ENCODE measurements at places on chromosomes 3 and 15.

DNA sequence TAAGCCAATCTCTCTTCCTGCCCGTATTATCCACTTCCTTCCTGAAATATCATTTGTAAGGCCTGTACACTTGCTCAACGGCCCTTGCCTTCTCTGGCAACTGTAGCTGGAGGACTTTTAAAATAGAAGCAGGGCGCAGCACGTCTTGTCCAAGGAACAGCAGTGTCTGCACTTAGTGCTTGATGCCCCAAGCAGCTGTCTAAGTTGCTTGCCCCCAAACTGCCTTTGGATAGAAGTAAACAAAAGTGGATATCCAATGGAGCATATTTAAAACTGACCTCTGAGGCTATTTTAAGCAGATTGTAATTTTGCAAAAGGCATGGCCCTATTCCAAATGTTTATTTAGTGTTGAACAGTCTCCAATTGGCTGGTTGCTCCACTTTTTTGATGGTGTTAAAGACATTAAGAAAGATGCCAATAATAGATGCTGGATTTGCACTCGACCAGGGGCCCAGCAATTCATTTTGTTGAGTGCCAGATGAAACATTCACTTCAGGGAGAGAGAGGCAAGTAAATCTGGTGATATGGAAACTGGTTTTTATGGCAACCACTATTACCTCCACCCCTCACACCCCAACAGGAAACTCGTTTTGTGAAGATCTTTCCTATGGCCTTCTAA is 526.8 kb upstream of the TBL1XR1 start:
- no peak for DNase-seq

GRCh38 chr3:46031269-46031668 is 4.0 kb upstream of the XCR1 start:
- DNase-seq: no peak

- no peak for DNase-seq
Measured at GRCh38 chr15:34993412-34993811, 5.3 kb upstream of the ZNF770 start.

- DNase-seq: no peak
Measured at GRCh38 chr15:58139276-58139988, 1.3 kb downstream of the AQP9 start.

GRCh38 chr3:186097663-186098451 is 11.0 kb downstream of the ETV5 start:
- DNase-seq: peak; percentile 48

- DNase-seq: no peak
Measured at GRCh38 chr3:52484680-52485461, 10.3 kb upstream of the STAB1 start.

DNA sequence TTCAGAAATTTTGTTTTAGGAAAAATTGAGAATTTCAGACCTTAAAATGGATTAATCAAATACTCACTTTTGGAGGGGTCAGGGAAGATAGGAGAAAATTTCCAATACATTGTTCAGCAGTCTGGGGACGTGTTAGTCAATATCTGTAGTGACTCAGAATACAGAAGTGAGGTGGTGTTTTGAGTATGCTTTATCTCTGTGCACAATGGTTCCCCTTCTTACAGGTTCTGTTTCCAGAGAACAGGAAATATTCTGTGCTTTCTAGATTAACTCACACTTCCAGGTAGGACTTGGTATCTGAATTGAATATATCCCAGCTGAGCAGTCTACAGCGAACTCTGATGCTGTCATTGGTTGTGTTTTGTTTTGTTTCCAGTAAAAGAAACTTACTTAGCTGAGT is 30.7 kb upstream of the CCDC54 start:
- no peak for DNase-seq

DNA sequence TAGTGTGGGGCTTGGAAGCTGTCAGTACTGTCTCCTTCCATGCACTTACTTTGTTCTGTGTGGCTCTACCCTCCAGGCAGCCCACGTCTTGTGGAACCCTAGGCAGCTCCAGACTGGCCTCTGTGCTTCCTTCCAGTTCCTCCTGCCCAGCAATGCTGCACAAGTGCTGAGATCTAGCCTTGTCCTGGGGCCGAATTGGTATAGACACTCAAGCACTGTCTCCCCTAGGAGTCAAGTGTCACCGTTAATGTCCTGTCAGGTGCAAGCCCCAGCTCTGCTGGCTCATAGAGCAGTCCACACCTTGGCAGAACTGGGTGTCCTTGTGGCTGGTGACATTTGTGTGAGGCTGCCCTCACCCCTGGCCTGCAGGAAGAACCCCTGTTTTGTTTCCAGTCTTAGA is 130.1 kb downstream of the EEFSEC start:
- DNase-seq: no peak

DNA sequence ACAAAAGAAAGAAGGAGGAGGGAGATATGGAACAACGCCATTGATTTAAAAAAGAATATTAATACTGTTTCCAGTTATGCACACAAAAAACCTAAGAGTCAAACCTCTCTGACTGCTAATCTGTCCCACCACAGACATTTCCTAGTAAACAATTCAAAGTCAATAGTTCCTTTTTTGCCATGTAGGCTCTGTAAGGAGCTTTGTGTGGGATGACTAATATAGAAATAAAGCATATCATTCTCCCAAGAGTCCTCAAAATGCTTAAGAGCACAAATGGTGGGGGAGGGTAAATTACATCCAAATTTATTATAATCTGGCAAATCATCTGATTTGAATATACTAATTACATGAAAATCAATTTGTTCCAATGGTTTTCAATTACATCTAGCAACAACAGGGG is 155.9 kb upstream of the CNTN4 start:
- no peak for DNase-seq

DNA sequence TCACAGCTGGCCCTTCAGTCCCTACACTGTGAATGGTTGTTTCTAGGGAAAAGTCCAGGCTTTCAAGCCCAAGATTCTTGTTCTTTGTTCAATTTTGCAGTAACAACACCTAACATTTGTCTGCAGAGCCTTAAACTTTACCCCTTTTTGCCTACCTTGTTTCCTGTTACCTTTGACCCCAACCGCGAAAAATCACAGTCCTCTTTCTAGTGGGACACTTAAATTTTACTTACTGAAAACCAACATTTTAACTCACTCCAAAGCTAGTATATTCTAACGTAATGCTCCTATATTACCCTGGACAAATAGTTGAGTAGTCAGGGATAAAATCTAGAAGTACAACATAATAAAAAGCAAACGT is 649 bp upstream of the PIK3CB start:
- no peak for DNase-seq

- peak; percentile 60 for DNase-seq
Measured at GRCh38 chr15:85730001-85730820, 64.5 kb downstream of the KLHL25 start.

DNA sequence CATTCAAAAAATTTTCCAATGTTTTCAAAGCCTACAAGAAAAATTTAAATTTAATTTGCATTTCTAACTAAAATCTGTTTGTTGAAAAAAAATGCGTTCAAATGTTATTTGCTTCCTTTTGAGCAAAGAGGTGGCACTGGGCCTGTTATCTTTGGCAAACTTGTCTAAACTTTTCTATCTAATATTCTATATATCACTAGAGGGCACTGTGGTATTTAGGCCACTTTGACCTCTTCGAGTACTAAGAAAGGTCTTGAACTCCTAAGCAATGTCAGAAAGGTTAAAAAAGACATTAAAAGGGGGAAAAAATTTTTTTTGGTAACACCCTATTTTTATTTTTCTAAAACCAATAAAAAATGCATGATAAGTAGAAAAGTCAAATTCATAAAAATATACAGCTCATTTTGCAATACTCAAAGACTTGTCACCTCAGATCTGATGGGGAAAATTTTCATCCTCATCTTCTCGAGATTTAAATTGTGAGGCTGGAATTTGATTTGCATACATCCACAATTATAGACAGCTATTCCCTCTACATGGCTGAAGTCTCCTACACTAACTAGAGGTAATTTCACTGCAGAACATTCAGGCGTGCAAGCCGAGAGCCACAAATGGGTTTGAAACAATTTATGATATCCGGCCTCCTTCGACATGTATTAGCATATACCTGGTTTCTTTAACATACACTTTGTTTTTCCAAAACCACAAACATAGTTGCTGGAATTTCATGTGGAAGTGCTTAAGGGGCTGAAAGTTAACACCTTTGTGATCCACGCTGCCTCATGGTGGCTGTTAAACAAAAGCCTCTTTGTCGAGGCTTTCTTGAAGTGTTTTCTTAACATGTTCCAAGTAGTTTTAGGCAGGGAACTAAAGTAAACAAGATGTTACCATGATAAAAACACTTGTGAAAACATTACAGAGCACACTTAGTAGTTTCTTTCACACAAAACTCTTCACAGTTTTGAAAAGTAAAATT is 576.4 kb downstream of the FOXP1 start:
- DNase-seq: peak; percentile 18

- DNase-seq: peak; percentile 84
Measured at GRCh38 chr3:156826144-156826895, at the start of gene LEKR1. Gene LEKR1 (plus strand): TSS chr3:156826353. CDS start chr3:156829330, 2,977 bp downstream.

DNA sequence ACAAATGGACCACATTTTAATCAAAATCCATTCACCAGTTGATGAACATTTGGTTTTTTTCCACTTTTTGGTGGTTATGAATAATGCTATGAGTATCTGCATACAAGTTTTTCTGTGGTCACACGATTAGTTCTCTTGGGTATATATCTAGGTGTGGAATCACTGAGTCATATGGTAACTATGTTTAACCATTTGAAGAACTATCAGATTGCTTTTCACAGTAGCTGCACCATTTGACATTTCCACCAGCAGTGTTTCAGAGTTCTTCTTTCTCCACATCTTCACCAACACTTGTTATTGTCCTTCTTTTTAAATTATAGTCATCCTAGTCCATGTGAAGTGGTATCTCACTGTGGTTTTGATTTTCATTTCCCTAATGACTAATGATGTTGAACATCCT is 33.3 kb upstream of the ATG7 start:
- no peak for DNase-seq

GRCh38 chr3:144770281-144770680 is 798.7 kb downstream of the DIPK2A start:
- no peak for DNase-seq

DNA sequence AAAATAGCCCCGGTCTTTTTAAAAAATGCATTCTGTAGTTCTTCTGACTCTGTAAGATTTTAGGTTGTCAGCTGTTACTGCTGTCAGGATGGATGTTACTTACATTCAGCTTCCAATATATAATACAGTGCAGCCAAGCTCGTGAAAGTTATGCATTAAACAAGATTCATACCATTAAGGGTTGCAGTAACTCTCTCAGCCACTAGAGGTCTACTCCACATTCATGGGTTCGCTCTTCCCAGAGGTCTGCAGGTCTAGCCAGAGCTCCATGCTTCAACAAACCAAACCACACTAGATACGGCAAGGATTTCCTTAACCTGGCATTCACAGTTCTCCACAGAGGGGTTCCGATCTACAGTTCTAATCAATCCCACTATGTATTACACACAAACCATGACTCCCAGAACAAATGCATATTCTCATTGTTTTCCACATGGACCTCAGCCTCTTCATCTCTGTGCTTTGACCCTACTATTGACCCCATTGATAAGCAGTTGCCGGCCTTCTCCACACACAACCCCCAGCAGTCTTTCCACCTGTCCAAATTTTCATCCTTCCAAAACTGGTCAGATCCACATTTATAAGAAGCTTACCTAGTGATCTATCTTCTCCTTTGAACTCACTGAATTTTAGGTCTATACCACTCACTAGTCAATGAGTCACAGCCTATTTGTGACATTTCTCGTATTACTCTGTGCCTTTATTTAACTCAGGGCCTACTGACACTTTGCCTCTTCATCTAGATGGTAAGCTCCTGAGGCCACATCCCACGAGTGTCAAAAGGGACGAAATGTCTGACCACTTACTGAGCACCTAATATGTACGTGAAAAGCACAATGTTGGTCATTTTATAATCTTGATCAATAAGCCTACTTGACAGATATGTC is 33.7 kb downstream of the RORA start:
- DNase-seq: peak; percentile 25

- no peak for DNase-seq
Measured at GRCh38 chr3:196968233-196969133, at the start of gene PIGZ. Gene PIGZ (minus strand): TSS chr3:196968833. CDS start chr3:196952031, 16,802 bp downstream.

GRCh38 chr3:170171563-170171962 is 10.0 kb downstream of the PHC3 start:
- no peak for DNase-seq

DNA sequence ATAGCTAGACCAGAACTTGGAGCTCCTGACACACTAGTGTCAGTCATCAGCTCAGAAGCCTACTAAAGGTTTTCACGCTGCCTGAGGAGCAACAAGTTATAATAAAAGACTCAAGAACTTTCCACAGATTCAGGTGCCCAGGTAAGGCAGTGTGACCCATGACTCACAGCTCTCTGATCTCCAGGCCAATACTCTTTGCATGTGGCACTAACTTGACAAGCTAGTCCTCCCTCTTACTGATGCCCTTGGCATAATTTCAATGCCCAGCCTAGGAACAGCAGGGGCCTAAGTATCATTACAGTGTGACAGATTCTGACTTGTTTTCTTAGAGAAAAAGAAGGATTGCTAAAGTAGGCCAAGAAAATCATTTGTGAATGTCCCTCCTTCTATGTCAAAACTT is 38.4 kb downstream of the MEIS2 start:
- no peak for DNase-seq

DNA sequence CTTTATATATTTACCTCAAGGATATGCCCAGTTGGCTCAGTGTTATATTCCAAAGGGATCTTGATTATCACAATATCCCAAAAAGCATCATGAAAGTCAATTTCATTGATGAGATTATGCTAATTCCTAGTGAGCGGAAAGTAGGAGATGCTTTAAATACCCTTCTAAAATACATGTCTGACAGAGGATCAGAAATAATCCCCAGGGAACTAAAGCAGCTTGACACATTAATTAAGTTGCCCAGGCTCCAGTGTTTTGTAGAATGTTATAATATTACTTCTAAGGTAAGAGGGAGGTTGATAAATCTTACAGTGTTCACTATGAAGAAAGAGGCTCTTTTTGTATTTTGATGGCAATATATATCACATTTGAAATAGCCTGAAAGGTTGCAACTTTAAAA is 767.5 kb upstream of the ROBO1 start:
- no peak for DNase-seq

DNA sequence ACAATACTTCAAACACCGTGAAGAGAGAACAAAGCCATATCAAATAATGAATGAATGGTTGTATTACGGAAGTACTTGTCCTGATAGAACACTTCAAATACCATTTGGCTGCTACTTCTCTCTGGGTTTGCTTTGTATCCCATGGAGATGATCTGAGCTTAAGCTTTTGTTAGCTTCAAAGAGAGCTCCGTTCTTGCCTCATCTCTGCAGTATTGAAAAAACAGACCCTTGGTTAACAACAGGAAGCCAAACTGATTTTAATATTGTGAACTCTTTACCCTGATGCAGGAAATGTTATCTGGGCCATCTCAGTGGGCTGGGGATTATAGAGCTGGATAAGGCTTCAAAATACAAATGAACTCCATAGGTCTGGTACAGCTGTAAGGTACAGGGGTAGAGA is 101.0 kb downstream of the CHL1 start:
- DNase-seq: no peak

- DNase-seq: no peak
Measured at GRCh38 chr3:160758929-160759577, 3.0 kb downstream of the PPM1L start.

GRCh38 chr15:43808960-43809678 is 8.7 kb downstream of the HYPK start:
- DNase-seq: no peak

- DNase-seq: peak; percentile 33
Measured at GRCh38 chr3:170421111-170421641, 2.5 kb downstream of the CLDN11 start.
